ENCODE measurements at places on chromosomes 3 and 15.

- DNase-seq = no peak
Observed at GRCh38 chr15:55824857-55825613, 82.1 kb upstream of the PRTG start.

GRCh38 chr15:31359702-31360111, 33.1 kb downstream of the KLF13 start:
- DNase-seq = no peak

DNA sequence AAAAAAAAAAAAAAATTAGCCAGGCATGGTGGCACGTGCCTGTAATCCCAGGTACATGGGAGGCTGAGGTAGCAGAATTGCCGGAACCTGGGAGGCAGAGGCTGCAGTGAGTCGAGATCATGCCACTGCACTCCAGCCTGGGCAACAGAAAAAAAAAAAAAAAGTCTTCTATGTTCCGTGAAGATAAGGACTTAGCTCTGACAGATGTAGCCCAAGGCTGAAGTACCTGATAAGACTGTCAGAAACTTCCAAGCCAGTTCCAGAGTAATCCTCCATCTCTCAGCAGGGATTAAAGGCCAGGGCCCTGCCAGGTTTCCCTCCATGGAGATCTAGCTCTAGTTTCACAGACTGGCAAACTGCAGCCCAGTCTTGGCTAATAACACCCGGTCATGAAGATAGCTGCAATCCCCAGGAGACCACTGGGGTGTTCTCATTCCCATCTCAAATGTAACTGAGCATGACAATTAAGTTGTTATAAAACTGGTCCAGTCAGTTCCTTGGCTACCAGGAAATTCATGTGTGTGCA, 8.5 kb downstream of the CDCP1 start:
- DNase-seq = no peak

GRCh38 chr3:144185276-144185675, 213.7 kb downstream of the DIPK2A start:
- DNase-seq = no peak

GRCh38 chr3:98328933-98329332, 24.7 kb upstream of the OR5K4 start:
- no peak for DNase-seq

DNA sequence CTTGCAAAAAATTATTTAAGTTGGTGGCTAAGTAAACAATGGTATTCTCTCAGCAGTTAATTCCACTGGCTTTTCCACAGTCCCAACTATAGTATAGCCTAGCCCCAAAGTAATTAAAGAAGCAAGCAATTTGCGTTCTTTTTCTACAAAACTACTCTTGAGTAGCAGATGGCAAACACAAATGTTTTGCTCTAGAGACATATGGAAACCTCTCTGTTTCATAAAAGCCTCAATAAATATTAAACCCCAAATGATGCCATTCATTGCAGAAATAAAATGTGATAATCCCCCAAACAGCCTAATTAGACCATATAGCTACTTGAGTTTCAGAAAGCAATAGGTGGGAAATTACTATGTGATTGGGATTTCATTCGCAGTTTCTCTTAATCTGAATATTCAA, 8.7 kb upstream of the RAB8B start:
- no peak for DNase-seq

GRCh38 chr3:7407107-7407506, 546.2 kb downstream of the GRM7 start:
- DNase-seq = no peak

GRCh38 chr3:105327662-105328337, 38.9 kb upstream of the ALCAM start:
- no peak for DNase-seq

DNA sequence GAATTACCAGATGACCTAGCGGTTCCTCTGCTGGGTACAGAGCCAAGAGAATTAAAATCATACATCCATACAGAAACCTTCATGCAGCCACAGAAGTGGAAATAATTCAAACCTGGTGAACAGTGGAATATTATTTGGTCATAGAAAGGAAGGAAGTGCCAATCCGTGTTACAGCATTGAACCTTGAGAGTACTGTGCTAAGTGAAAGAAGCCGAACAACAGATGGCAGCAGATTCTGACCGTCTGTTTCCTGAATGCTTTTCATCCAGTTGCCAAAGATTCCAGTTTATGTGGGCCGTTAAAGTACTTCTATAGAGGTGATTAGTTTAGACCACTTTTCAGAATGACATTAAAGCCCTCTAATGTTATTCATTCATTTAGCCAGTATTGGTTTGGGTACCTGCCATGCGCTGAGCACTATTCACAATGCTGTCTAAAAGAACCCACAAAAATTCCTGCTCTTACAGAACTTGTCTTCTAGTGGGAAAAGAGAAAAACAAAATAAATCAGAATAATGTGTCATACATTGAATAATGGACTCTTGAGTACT, 45.8 kb upstream of the SENP5 start:
- DNase-seq = no peak

GRCh38 chr3:187434524-187434923, 66.3 kb downstream of the RTP4 start:
- DNase-seq = no peak

DNA sequence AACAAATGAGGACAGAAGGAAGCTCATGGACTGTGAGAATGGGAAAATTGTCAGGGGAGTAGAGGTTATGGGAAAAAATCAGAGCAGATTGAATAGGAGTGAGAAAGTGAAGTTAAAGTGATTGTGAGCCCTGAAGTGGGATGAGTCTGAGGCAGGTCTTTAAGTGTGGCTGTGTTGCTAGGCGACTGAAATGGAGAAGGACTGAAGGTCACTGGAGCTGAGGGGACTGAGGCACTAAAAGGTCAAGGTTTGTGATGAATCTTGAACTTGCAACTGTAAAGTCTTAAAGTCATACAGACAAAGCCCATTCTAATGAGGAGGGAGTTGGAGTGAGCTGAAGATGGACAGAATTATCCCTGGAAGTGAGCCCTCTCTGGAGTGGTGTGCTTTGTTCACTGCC, 518.9 kb downstream of the TUSC7 start:
- no peak for DNase-seq

DNA sequence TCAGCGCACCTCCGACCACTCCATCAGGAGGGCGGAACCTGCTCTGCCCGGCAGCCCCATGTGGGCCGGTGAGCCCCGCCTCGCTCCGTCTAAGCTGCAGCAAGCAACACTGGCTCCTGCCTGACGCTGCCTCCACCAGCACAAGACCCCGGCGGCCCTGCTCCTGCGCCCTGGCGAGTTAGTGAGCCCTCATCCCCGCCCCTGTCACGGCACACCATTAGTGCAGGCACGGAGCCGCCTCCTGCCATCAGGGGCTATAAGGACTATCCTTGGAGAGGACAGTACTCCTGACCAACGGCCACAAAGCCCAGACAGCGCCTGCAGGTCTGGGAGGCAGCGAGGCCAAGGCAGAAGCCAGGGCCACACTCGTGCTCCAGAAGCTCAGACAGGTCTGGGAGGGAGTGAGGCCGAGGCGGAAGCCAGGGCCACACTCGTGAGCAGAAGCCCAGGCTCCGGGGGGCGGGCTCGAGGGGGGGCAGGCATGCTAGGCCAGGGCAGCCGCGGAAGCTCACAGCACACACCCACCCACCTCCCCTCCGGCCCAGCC, 39.4 kb downstream of the TNK2 start:
- DNase-seq = no peak

DNA sequence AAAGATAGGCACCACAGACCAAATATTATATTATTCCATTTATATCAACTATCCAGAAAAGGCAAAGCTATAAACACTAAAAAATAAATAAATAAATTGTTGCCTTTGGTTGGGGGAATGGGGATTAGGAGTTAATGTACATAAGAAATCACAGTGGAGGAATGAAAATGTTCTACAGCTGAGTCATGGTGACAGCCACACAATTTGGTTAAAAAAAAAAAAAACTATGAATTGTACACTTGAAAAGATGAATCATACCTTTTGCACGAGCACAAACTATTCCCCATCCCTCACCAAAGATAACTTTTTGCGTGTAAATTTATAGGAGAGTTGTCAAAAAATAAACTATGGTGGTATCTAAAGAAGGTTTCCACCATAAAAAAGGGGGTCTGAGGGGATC, 103.2 kb downstream of the TBC1D5 start:
- no peak for DNase-seq

DNA sequence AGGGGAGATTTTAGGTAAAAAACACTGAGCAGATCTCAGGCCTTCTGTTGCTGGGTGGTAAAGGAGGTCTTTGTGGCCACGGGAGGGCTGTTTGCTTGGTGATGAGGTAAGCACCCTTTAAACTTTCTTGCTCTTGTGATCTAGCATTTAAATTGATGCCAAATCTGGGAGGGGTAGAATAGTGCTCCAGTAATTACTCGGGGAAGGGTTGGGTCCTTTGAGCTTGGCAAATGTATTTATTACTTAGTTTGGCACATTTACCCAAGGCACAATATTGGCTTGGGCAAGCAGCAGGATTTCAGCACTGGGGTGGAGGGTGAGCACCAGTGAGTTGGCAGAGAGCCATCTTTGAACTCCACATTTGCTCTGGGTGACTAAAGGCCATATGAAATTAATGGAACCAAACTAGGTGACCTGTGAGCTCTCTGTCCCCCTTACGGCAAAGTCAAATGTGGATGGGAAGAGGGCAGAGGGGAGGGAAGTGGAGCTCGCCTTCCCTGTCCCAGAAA, 185.9 kb upstream of the ONECUT1 start:
- DNase-seq = no peak

DNA sequence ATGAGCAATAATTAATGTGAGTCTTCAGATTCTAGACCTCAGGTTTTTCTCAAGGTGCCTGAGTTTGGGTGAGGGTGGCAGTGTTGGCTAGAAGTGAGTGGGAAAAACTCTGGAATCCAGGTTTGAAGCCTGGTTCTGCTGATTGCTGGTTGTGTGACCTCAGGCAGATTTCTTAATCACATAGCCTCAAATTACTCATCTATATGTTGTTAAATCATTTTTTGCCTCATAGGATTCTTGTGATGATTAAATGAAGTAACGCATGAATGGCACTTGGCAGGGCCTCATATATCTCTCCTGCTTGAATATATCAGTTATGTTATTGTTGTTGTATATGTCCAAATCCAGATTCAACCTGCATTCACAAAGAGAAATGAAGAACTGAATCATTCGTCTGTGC, 60.5 kb downstream of the NR2F2 start:
- no peak for DNase-seq

- peak; percentile 64 for DNase-seq
Observed at GRCh38 chr3:14548321-14548729, 8.2 kb upstream of the GRIP2 start.

DNA sequence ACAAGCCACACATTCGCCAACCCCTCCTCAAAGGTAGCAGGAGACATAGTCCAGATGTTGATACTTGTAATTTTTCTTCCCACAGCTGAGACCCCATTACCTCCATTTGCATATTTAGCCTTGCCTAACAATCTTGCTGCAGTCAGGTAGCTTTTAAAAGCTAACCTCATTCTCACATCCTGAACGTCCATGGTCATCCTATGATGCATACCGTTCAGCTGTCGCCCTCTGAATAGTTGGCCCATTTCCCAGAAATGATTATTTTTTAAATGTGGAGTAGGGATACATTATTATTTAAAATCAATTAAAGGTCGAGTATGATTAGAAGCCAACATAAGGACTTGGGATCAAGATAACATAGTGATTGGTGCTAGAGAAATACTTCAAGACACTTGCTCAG, 165.0 kb downstream of the MEX3B start:
- DNase-seq = no peak

DNA sequence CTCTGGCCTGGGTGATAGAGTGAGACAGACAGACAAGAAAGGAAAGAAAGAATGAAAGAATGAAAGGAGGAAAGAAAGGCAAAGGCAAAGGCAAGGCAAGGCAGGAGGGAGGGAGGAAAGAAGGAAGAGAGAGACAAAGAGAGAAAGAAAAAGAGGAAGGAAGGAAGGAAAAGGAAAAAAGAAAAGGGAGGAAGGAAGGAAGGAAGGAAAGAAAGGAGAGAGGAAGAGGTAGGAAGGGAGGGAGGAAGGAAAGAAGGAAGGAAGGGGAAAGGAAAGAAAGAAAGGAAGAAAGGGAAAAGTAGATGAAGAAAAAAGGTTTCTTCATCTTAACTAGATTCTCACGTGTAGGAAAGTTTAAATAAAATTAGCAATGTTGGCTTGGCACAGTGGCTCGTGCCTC, 142.2 kb downstream of the GREM1 start:
- DNase-seq = no peak

GRCh38 chr15:57422113-57422754, 45.9 kb downstream of the CGNL1 start:
- DNase-seq = no peak

GRCh38 chr3:13420831-13421765, 976 bp upstream of the NUP210 start:
- peak; percentile 88 for DNase-seq

DNA sequence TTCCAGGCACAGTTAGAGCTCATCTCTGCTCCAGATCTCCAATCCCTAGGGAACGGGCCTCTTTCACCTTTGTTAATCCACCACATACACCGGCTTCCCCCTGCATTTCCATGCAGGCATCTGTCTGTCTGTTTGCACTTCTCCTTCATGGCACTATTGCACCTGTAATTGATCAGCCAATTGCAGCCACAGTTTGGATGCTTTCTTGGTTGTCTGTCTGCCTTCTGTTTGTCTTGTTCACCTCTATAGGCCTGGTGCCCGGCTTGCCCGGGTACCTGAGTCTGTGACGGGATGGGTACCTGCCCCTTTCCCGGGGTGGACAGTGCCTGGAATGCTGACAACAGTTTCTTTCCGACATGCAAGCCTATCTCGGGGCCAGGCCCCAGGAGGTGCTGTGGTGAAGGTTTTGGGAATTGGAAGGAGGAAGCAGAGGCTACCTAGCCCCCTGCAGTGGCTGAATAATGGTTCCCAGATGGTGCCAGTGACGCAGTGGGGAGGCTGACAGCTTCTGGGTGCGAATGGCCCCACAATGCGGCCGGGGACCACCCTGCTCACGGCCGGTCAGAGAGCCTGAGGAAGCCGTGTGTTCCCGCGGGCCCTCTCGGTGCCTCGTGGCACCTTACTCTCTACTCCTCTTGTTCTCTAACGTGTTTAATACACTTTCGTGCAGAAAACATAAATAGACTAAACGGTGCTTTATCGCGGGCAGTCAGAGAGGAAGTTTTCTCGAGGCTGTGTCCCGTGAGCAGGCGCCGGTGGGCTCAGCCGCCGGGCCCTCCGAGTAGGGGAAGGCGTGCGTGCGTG, 31.3 kb upstream of the RAB6B start:
- DNase-seq = no peak

GRCh38 chr3:177978946-177979345, 557.3 kb upstream of the KCNMB2 start:
- no peak for DNase-seq

- no peak for DNase-seq
Observed at GRCh38 chr15:85172846-85173490, 191.3 kb downstream of the PDE8A start.

DNA sequence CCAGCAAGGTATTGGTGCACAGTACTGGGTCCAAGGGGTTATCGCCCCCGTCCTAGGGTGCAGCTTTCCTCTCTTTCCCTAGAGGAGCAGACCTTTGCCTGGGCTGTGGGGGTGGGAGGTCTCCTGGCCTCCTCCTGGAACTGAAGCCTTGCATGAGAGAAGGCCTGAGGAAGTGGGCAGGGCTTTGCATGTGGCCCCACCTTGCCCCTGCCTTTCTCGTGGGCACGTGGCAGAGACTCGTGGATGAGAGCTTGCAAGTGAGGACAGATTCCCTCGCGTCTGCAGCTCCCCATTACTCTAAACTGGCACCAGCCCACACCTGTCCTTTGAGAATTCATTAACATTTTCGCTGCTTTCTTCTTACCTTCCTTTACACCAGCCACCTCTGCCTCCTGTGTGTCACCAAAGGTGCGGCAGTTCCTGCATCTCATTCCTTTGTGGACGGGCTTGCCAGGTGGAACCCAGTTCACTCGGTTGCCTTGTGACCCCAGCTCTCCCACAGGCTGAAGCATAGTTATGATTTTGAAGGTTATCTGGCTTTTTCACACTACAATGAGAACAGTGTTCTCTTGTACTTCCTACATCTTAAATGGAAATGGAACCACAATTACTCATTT, 40.9 kb upstream of the NR2C2 start:
- DNase-seq = no peak
